T-helper 1 cell (primary cell): ENCODE measurements at places on chromosomes 12 and 14.

GRCh38 chr12:53454707-53455106 lies 2.8 kb downstream of the PCBP2 start:
- DNase-seq, result no peak

- DNase-seq, result no peak
Observed at GRCh38 chr12:26711072-26711471, 121.9 kb downstream of the ITPR2 start.

- no peak for DNase-seq
Observed at GRCh38 chr12:19230299-19230866, 100.8 kb downstream of the PLEKHA5 start.

DNA sequence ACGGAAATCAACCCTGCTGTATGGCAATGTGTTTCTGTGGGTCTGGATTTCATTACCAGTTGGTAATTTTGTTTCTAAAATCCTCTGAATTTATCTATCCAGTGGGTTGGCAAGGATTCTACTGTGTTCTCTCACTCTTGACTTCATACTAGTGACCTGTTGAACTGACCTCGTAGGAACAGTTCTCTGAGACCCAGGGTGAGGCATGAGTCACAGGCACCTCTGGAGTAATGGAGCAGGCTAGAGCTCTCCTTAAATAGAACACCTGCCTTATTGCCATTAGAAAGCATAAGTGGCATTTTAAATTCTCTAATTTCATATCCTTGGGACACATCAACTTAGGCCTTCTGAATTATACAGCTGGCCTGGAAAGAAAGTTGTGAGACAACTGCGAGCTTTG lies 258.3 kb upstream of the NAV3 start:
- DNase-seq, result no peak

DNA sequence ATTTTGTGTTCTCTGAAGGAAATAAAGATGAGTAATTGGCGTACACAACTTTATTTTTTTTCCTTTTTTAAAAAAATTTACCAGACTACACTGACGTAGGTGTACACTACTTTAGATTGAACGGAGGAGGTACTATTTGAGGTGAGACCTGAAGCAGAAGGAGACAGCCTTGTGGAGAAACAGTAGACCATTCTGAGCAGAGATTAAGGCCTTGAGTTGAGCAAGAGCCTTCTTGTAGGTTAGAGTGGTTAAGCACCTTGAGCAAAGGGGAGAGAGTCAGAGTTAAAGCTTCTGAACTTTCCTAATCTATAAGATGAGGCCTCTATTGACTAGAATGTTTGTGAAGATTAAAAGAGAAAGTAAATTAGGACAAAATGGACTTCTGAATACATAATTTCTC lies 2.5 kb downstream of the LEMD3 start:
- DNase-seq, result no peak

GRCh38 chr12:27014859-27015729 lies 910 bp upstream of the TM7SF3 start:
- no peak for DNase-seq
